ENCODE measurements at places on chromosomes 11 and 22.

- DNase-seq: no peak
Observed at GRCh38 chr11:125389339-125390166, 106.5 kb downstream of the FEZ1 start.

- DNase-seq: no peak
Observed at GRCh38 chr22:19543970-19544708, 19.9 kb upstream of the CLDN5 start.

GRCh38 chr11:7512525-7513233 is 1.1 kb upstream of the PPFIBP2 start:
- no peak for DNase-seq

- no peak for DNase-seq
Observed at GRCh38 chr11:97996762-97997161, 1024.0 kb upstream of the CNTN5 start.

DNA sequence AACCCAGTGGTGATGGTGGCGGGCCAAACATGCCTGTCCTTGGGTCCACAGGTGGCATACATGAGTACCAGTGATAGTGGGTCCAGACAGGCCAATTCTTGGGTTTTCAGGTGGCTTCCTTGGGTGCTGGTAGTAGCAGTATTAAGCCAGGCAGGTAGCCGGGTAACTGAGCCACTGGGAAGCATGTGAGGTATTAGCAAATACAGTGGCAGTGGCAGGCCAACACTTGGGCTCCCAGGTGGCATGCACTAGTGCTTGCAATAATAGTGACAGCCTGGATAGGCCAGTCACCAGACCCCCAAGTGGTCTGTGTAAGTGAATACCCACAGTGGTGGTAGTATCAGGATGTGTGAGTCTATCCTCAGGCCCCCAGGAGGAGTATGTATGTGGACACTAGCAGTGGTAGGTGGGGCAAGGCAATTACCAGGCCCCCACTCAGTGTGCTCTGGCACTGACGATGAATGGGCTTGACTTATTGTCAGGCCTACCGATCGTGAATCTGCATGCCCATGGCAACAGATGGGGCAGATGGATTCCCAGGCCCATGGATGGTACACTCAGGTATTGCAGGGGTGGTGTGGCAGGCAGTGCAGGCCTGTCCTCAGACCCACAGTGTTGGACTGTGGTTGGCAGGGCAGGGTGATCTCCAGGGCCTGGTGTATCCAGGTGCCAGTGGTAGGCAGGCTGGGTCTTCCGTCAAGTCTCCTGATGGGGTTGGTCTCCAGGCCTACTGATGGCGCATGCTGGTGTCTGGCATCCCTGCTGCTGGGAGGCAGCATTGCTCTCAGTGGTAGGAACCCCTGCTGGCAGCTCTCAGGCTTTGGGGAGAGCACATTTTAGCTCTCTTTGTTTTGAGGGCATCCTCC is 840.7 kb downstream of the FAM181B start:
- DNase-seq: no peak

- DNase-seq: no peak
Observed at GRCh38 chr11:74639533-74639932, 47.2 kb downstream of the POLD3 start.

- DNase-seq: no peak
Observed at GRCh38 chr11:61022311-61023085, 51.0 kb downstream of the CD6 start.

GRCh38 chr22:24725736-24726135 is 48.8 kb downstream of the PIWIL3 start:
- DNase-seq: no peak

DNA sequence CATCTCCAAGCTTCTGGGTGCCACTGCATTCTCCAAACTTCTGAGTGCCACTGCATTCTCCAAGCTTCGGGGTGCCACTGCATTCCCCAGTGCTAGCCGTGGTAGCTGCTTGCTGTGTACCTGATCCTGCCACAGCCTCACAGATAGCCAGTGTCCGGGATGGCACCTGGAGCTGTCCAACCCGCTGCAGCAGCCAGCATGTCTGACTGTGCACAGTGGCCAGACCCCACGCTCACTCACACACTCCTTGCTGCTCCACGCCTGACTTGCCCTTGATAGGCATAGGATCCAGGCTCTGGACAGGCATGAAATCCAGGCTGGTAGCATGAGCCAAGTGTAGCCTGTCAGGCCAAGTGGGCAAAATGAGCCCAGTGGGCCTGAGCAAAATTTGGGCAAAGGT is 465.0 kb downstream of the GUCY1A2 start:
- no peak for DNase-seq

GRCh38 chr22:36154423-36154945 is 6.1 kb downstream of the APOL3 start:
- DNase-seq: no peak

GRCh38 chr11:116960930-116961329 is 123.5 kb upstream of the APOA1 start:
- peak; percentile 68 for DNase-seq

GRCh38 chr11:73729594-73730206 is 31.2 kb downstream of the RAB6A start:
- no peak for DNase-seq

DNA sequence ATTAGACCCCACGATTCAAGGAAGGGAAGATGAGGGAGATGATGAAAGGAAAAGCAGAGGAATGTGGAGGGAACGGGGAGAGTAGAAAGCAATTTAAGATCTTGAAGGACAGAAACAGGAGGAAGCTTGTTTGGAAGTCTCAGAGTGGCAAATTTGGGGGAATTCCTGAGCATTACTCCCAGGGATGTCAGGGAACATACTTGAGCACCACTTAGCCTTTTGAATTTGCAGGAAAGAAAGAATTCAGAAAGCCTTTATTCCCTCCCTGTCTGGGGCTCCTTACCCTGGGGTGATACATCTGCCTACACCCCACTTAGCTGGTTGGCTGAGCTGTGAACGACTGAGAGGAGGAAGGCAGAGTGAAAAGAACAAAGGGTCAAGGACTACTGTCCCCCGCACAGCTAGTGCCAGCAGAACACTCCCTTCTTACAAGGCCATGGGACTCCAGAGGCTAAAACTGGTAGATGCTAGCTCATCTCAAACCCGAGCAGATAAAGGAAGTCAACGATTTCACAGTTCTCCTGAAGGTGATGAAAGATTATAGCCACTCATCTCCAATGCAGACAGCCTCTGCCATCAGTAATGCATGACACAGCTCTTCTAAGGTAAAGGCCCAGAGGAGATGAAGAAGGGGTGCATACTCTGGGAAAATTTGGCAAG is 84.0 kb upstream of the AKIP1 start:
- no peak for DNase-seq

GRCh38 chr11:117997823-117998579 is 11.8 kb downstream of the IL10RA start:
- no peak for DNase-seq

GRCh38 chr11:64694821-64695365 is 28.1 kb downstream of the NRXN2 start:
- DNase-seq: peak; percentile 28

DNA sequence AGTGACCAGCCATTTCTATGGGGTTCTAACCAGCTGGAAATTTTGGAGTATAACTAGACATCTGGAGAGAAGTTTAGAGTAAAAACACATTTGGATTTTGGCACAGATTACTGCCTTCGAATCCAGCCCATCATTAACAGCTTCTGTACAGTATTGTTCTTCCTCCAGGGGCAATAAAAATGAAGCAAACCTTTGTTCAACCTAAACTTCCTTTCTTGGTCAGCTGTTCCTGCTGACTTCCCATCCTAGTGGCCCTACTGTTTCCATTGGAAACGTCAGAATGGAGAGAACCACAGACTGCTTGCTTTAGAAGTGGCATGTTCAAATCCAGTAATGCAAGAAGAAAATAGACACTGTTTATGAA is 203.7 kb upstream of the MTMR2 start:
- DNase-seq: no peak

DNA sequence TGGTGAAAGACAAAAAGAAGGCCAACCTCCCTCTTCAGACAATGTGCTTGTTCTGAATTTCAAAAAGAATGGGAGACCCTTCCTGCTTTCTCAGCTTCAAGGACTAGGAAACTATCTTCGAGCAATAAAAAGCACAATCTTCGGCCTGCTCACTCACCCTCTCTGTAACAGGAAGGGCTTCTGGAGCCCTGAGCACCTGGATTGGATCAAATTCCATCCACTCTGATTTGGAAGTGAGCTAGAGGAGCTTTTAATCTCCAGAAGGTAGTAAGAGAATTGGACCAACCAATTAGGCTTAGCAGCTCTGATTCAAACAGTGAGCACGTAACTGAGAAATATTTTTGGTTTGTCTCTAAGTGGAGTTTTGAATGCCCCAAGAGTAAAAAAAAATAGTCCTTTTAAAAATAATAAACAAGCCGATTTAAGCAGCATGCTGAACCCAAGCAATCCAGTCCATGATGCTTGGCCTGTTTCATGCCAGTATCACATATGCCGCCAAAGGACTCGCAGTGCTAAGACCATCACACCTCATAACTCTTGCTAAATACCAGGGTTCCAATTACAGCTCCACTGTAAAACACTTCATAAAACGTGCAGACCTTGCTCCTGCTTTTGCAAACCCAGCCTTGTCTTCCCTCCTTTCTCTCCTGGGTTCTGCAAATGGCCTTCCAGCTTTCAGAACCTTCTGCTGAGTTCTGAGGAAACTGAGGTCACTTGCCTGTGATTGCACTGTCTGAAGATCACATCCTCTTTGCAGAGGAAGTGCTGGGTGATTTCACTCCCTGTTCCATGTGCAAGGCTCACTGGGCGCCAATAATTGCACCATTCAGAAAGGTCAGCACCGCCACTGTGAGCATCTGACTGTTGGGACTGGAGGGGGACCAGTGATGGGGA is 74.4 kb downstream of the SLC1A2 start:
- DNase-seq: no peak
